Activated CD8-positive, alpha-beta memory T cell treated with anti-CD3 and anti-CD28 coated beads, Interleukin-2, amount 10 ng/mL, durations not matched to agents 7 days and 5 days (primary cell): ENCODE measurements at places on chromosomes 3 and 15.
A peak's percentile ranks its signal among the peaks of the same experiment; 100 is the strongest.

DNA sequence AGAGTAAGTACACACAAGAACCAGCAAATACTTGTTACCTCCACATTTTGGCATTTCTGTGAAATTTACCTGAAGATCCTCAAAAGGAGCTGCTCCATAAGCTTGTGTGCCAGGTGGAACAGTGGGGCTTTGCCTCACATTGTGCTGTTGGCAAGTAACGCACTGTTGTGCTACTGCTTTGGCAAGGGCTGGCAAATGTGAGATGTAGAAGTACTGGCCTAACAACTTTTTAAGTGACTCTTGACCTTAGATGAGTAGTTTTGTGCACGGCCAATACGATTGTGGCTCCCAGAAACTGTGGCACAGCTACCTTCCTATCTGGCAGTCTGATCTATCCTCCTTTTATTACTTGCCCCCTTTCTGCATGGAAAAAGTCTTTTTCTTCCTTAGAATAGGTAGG, 337.0 kb downstream of the KCNH8 start:
- no peaks in the 10 kb centered on the region for H3K27me3 ChIP-seq
- DNase-seq: no peak
- no peak overlapping the region for H3K4me3 ChIP-seq
- H3K36me3 ChIP-seq: no peaks in the 10 kb centered on the region
- no peak overlapping the region for H3K27ac ChIP-seq

- H3K27ac ChIP-seq: no peak overlapping the region
- no peaks in the 10 kb centered on the region for H3K4me1 ChIP-seq
- no peaks in the 10 kb centered on the region for H3K36me3 ChIP-seq
- no peaks in the 10 kb centered on the region for H3K27me3 ChIP-seq
Observed at GRCh38 chr3:87197531-87197930, 29.6 kb upstream of the CHMP2B start.

GRCh38 chr3:172592898-172593669, 69.9 kb upstream of the TNFSF10 start:
- H3K27ac ChIP-seq: peak overlapping the region; percentile 90
- peaks cover 29% of the 10 kb centered on the region for H3K36me3 ChIP-seq
- H3K4me3 ChIP-seq: no peak overlapping the region
- no peaks in the 10 kb centered on the region for H3K27me3 ChIP-seq
- H3K4me1 ChIP-seq: peaks cover 79% of the 10 kb centered on the region

GRCh38 chr3:159091936-159092335, 290.1 kb downstream of the MFSD1 start:
- no peaks in the 10 kb centered on the region for H3K4me1 ChIP-seq
- H3K4me3 ChIP-seq: no peak overlapping the region
- H3K27ac ChIP-seq: no peak overlapping the region
- H3K36me3 ChIP-seq: no peaks in the 10 kb centered on the region
- DNase-seq: no peak

DNA sequence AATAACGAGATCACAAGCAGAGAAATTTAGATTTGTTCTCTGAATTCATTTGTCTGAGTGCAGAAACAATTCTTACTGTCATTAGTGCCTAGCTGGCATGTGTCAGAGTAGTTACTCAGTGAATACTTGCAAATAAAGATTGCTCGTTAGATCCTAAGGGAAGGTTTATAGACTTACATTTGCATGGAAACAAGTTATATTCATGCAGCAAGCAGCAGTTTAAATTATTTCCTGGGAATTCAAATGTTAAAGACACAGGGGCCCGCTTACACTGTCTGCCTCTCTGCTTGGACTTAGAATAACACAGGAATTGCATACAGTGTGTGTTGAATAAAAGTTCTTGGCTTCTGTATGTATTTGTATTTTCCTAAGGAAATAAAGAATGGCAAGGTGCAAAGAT, 680.6 kb upstream of the NECTIN3 start:
- H3K27me3 ChIP-seq: no peaks in the 10 kb centered on the region
- no peak overlapping the region for H3K4me3 ChIP-seq
- no peak overlapping the region for H3K27ac ChIP-seq
- H3K4me1 ChIP-seq: no peaks in the 10 kb centered on the region

GRCh38 chr3:195039180-195039843, 231.6 kb downstream of the XXYLT1 start:
- H3K36me3 ChIP-seq: no peaks in the 10 kb centered on the region
- no peak overlapping the region for H3K27ac ChIP-seq
- H3K27me3 ChIP-seq: peaks cover 11% of the 10 kb centered on the region
- no peak overlapping the region for H3K4me3 ChIP-seq
- H3K4me1 ChIP-seq: no peaks in the 10 kb centered on the region

GRCh38 chr3:188052169-188053035, 101.6 kb upstream of the LPP start:
- H3K4me1 ChIP-seq: peaks cover 17% of the 10 kb centered on the region
- no peak overlapping the region for H3K27ac ChIP-seq
- no peak overlapping the region for H3K4me3 ChIP-seq
- H3K36me3 ChIP-seq: no peaks in the 10 kb centered on the region
- H3K27me3 ChIP-seq: peaks cover under 1% of the 10 kb centered on the region

DNA sequence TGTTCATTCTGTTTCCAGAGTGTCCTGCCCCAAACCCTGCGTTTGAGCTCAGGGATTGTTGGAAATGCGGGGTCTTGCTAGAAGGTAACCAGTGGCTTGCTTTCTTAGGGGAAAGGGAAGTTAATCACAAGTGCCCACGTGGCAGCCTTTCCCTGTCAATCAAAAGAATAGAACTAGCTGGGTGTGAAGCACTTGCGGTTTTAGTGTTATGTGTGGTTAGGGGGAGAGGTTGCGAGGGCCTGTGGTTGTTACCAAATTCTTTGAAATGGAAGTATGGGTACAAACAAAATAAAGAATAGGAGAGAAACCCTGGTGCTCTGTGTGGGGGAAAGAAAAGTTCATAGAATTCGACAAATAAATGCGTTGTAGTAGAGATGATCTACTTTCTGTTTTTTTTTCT, 67.6 kb downstream of the FNDC3B start:
- H3K4me3 ChIP-seq: peak overlapping the region; percentile 67
- peaks cover 21% of the 10 kb centered on the region for H3K36me3 ChIP-seq
- H3K4me1 ChIP-seq: peaks cover 68% of the 10 kb centered on the region
- H3K27me3 ChIP-seq: peaks cover 7% of the 10 kb centered on the region

DNA sequence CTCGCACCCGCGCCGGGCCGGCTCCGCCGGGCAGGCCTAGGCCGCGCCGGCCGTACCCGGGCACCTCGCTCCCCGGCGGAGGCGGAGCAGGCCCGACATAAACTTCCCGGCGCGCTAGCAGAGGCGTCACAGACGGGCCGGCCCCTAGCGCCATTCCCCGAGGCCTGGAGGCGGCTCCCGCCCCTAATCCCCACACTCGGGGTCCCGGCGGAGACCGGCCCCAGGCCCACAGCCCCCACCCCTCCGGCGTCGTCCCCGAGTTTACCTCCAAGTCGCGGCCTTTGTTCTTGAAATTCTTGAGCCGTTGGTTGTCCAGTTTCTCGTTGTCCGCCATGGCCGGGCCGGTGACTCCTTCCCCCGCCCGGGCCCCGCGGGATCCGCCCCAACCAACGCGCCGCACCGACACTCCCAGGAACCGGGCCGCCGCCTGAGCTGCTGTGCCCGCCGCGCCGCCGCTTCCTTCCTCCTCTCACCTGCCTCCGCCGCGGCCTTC, 376 bp downstream of the KPNA4 start:
- peaks cover 22% of the 10 kb centered on the region for H3K36me3 ChIP-seq
- peak overlapping the region; percentile 98 for H3K4me3 ChIP-seq
- H3K27ac ChIP-seq: peak overlapping the region; percentile 95
- peak; percentile 75 for DNase-seq
- no peaks in the 10 kb centered on the region for H3K27me3 ChIP-seq

DNA sequence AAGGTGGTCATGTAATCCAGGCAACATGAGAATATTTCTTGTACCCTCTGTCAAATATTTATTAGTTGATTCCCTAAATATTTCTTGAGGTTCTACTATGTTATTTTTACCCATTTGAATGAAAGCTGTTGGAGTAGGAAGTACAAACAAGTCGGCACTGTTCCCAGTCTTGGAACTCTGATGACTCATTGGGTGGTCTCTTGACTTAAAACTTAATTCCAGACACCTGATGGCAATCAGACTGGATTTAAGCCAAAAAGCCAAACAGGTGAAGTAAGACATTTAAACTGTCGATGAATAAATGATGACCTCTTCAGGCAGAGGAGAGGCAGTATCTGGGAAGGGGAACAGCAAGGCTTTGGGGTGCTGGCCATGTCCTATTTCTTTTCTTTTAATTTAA, 22.8 kb downstream of the C2CD4A start:
- H3K27ac ChIP-seq: no peak overlapping the region
- DNase-seq: no peak

DNA sequence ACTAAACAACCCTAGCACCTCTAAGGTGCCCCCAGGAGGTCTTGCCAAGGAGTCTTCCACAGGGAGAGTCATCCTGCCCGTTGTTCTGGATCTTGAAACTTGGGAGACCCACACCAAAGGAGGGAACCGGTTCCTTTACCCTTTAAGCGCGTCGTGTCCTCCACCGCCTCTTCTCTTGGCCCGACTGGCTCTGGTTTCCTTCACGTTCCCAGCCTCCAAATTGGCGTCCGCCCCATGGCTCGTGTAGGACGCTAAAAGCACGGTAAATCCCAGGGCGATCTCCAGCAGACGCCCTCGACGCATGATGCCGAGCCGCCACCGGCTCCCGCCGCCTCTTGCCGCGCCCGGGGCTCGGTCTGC, 1.1 kb downstream of the FBN1 start:
- peaks cover 4% of the 10 kb centered on the region for H3K4me1 ChIP-seq
- H3K36me3 ChIP-seq: no peaks in the 10 kb centered on the region
- H3K27me3 ChIP-seq: peaks cover 62% of the 10 kb centered on the region
- H3K4me3 ChIP-seq: no peak overlapping the region
- no peak for DNase-seq
- no peak overlapping the region for H3K27ac ChIP-seq

GRCh38 chr3:64038253-64038767, 15.0 kb upstream of the PSMD6 start:
- no peak overlapping the region for H3K4me3 ChIP-seq
- no peak for DNase-seq
- peaks cover 3% of the 10 kb centered on the region for H3K36me3 ChIP-seq
- peaks cover 32% of the 10 kb centered on the region for H3K27me3 ChIP-seq
- H3K27ac ChIP-seq: no peak overlapping the region
- H3K4me1 ChIP-seq: peaks cover 2% of the 10 kb centered on the region

GRCh38 chr15:99844150-99844549, 110.9 kb upstream of the LYSMD4 start:
- DNase-seq: no peak
- H3K27me3 ChIP-seq: no peaks in the 10 kb centered on the region
- peaks cover 10% of the 10 kb centered on the region for H3K36me3 ChIP-seq
- H3K4me1 ChIP-seq: peaks cover 20% of the 10 kb centered on the region

DNA sequence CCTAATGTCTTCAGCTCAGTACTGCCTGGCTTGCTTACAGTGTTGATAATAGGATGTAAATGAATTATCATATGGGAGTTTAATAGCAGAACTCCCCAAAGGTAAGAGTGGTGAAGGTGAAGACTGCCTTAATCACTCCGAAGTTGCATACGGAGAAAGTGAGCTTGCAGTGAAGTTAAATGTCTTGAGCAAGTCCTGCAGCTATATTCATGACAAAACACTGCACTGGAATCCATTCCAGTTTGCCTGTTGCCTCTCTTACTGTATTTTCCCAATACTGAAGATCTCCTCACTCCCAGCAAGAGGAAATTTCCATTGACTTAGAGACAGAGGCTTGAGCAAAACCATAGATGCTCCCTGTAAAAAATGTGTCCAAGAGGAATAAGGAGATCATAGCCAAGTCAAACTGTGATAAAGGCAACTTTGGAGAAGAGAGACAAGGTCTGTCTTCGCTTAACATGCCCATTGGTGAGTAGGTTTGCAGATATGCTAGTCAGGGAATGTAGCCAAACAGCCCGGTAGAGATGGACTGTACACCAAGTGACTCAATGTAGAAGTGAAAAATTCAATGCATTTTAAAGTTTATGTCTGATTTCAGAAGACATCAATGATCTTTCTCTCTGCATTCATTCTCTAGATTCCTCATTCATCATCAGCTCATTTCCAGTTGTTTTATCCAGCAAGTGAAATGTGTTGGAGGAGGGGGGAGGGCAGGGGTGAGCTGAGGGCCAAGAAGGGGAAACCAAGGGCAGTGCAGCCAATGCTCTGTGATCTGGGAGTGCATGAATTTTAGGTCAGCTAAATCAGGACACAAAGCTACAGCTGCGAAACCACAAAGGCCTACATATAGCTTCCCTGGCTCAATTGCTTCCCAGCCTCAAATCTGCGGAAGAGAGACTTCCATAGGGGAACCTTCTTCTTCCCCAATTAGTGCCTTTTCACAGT, 667.1 kb upstream of the NR2F2 start:
- no peak overlapping the region for H3K4me3 ChIP-seq
- peaks cover 2% of the 10 kb centered on the region for H3K4me1 ChIP-seq
- H3K27me3 ChIP-seq: peaks cover 10% of the 10 kb centered on the region
- no peak for DNase-seq

DNA sequence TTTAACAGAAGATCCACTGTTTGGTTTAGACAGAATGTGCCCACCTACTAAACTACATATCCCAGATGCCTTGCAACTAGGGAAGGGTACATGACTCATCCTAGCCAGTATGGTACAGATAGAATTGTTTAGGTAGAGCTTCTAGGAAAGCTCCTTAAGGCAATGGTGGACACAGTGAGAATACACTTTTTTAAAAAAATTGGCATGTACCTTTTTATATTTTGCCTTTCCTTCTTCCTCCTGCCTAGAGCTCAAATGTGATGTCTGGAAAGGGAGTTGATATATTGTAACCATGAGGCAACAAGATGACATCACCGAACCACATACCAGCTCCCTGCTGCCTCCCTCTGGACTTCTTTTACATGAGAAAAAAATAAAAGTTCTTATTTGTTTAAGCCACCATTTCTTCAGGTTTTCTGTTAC, 14.4 kb upstream of the C3orf80 start:
- DNase-seq: no peak
- H3K36me3 ChIP-seq: no peaks in the 10 kb centered on the region
- H3K4me1 ChIP-seq: peaks cover 2% of the 10 kb centered on the region
- no peak overlapping the region for H3K4me3 ChIP-seq
- H3K27me3 ChIP-seq: peaks cover 44% of the 10 kb centered on the region

GRCh38 chr3:53677413-53677812, 168.8 kb downstream of the CHDH start:
- H3K4me1 ChIP-seq: no peaks in the 10 kb centered on the region
- H3K27ac ChIP-seq: no peak overlapping the region
- no peak for DNase-seq
- no peaks in the 10 kb centered on the region for H3K36me3 ChIP-seq
- peaks cover 56% of the 10 kb centered on the region for H3K27me3 ChIP-seq
- no peak overlapping the region for H3K4me3 ChIP-seq

- no peak overlapping the region for H3K27ac ChIP-seq
- H3K4me3 ChIP-seq: no peak overlapping the region
- peaks cover 13% of the 10 kb centered on the region for H3K27me3 ChIP-seq
Observed at GRCh38 chr3:138079901-138080300, 35.5 kb downstream of the DZIP1L start.

GRCh38 chr15:74716651-74717050, 8.7 kb downstream of the CYP1A1 start:
- no peaks in the 10 kb centered on the region for H3K4me1 ChIP-seq
- H3K4me3 ChIP-seq: no peak overlapping the region
- H3K27me3 ChIP-seq: peaks cover 2% of the 10 kb centered on the region

- H3K36me3 ChIP-seq: no peaks in the 10 kb centered on the region
- H3K27ac ChIP-seq: no peak overlapping the region
- no peaks in the 10 kb centered on the region for H3K4me1 ChIP-seq
- DNase-seq: no peak
- H3K27me3 ChIP-seq: no peaks in the 10 kb centered on the region
- H3K4me3 ChIP-seq: no peak overlapping the region
Observed at GRCh38 chr15:96381463-96381862, 51.0 kb downstream of the NR2F2 start.

- H3K27ac ChIP-seq: no peak overlapping the region
- H3K4me1 ChIP-seq: no peaks in the 10 kb centered on the region
- H3K27me3 ChIP-seq: peaks cover 9% of the 10 kb centered on the region
Observed at GRCh38 chr3:130423064-130423463, 77.6 kb downstream of the COL6A5 start.

GRCh38 chr3:166013073-166013679, 176.0 kb upstream of the BCHE start:
- no peak overlapping the region for H3K27ac ChIP-seq
- H3K4me3 ChIP-seq: no peak overlapping the region
- H3K27me3 ChIP-seq: no peaks in the 10 kb centered on the region
- no peaks in the 10 kb centered on the region for H3K4me1 ChIP-seq
- no peaks in the 10 kb centered on the region for H3K36me3 ChIP-seq
